Tracheal epithelial cell (primary cell): ENCODE measurements at places on chromosomes 13 and 19. TPM values are rescaled to one million over a fixed set of nuclear protein-coding genes. Genes with fewer than 3 reads are reported as not detected.

Gene LHB
- 1.9 TPM in 1 of 2 replicates, not detected in the other for total RNA-seq

Gene LILRB5
- not detected in 2 replicates for total RNA-seq

Gene CD33
- total RNA-seq, result not detected in 2 replicates

Gene DNMT1
- total RNA-seq, result 12.8 and 19.3 TPM in 2 replicates

Gene ZNF429
- total RNA-seq, result 6.6 and 7.2 TPM in 2 replicates

Gene PSG1
- under 0.01 TPM in 1 of 2 replicates, not detected in the other for total RNA-seq

Gene PGLYRP2
- total RNA-seq, result not detected in 2 replicates

Gene TMEM38A
- 7.7 and 8.5 TPM in 2 replicates for total RNA-seq

Gene N4BP2L2
- total RNA-seq, result 54.2 and 87.4 TPM in 2 replicates

Gene SPTBN4
- 0.24 and 0.43 TPM in 2 replicates for total RNA-seq

Gene CBLC
- 132 and 185 TPM in 2 replicates for total RNA-seq

Gene HRC
- total RNA-seq, result not detected in 2 replicates

Gene TSKS
- not detected in 2 replicates for total RNA-seq
